ENCODE measurements at places on chromosomes 2 and 18.

DNA sequence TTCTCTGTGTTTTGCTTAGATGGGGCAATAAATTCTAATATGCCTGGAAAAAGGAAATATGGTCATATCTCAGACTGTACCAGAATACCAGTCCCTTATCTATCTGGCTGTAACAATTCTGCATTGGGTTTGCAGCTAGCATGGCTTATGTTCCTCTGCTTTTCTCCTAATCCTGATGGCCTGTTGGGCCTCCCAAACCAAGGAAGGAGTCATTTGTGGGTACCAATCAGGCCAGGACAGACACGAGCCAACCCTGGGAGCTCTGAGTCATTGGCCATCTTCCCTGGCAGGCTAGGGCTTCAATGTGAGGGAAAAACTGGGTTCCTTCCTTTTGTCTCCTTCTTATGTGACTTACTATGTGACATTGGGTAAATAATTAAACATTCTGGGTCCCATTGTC lies 12.0 kb downstream of the SMARCAL1 start:
- no peak for DNase-seq

DNA sequence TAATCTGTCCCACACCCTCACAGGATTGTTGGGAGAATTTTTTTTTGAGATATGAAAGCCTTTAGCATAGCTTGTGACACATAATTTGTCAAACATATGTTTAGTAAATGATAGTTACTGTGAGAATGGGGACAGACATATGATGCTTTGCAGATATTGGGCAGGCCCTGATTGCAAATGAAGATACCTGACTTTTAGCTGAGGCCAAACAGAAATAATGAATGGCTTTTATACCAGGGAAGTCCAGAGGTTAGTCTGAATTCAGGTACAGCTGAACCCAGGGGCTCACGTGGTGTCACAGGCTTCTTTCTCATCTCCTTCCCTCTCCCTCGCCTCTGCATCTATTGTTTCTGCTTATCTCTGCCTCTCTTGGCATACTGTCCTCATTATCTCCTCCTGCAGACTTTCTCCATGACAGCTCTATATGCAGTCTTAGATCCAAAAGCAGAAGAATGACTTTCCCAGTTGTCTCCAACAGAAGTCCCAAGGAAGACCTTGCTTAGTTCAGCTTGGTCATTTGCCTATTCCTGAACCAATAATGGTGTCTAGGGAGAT lies 4.9 kb upstream of the WNT10A start:
- no peak for DNase-seq

- no peak for DNase-seq
These were observed 9.8 kb upstream of the ERBB4 start for GRCh38 chr2:212548455-212548819.

DNA sequence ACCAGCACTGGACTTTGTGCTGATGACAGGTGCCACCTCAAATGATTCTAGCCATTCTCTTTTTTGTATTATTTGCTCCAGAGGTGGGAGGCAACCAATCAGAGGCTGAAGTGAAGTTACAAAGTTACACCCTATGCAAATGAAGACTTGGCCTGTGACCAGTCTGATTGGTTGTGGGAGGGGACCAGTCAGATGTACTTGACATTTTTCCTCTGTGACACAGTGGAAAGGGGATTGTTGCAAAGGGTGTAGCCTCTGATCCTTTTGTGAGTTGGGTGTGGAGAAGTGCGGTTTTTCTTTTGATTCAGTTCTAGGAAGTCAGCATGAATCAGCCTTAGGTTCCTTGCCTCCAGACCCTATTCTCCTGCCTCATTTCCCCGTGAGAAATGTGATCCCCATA lies 244.0 kb downstream of the ARL6IP6 start:
- DNase-seq, result no peak

DNA sequence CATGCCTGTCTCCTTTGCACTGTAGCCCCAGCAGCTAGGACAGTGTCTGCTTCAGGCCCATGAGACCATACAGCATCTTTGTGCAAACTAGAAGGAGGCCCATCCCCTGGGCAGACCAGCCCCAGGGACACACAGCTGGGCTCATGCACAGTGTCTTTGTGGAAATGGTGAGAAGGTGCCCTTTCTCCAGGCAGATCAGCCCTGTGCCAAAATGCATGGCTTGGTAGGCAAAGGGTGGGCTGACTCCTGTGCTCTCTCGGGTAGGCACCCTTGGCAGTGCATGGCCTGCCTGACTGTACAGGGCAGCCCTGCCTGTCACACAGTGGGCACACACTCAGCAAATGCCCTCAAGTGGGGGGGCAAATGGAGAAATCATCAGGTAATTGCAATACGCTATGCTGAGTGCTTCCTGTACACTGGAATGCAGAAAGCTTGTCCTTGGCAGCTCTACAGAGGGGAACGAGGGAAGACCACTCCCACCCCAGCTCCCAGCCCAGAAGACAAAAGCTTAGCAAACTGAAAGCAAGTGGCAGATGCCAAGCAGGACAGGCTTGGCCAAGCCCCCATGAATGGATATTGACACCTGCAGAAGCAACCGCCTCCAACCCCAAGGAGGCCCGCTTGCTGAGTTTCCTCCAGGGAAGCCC lies 21.6 kb downstream of the TNS1 start:
- no peak for DNase-seq

DNA sequence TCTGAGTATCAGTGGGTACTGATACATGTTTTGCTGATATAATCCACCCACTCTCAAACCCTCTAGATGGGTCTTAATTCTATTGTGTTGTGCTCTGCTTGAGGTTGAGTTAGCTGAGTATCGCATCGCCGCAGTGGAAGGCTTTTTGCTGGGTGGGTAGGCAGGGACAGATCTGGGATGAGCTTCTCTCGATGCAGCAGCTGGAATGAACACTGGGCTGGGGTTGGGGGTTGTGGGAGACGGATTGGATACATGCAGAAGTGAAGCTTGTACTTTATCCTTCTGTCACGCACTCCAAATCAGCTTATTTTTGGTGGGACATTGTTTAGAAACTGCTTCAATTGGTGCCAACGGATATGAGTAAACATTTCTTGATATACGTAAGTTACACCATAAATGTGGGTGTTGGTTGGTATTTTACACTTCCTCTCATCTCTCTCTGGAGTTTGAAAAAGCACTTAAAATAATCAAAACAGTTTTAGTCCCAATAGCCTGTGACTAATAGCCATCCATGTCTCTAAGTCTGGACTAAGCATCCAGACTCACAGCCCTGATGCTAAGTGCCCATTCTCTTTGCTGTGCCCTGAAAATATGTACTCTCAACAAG lies 107.1 kb downstream of the POLE4 start:
- DNase-seq, result no peak

- no peak for DNase-seq
These were observed 22.8 kb upstream of the KIDINS220 start for GRCh38 chr2:8860239-8860638.

- DNase-seq, result no peak
These were observed 57.2 kb downstream of the NYAP2 start for GRCh38 chr2:225456619-225457260.

- DNase-seq, result no peak
These were observed 125.9 kb downstream of the MAIP1 start for GRCh38 chr2:200081236-200081635.

DNA sequence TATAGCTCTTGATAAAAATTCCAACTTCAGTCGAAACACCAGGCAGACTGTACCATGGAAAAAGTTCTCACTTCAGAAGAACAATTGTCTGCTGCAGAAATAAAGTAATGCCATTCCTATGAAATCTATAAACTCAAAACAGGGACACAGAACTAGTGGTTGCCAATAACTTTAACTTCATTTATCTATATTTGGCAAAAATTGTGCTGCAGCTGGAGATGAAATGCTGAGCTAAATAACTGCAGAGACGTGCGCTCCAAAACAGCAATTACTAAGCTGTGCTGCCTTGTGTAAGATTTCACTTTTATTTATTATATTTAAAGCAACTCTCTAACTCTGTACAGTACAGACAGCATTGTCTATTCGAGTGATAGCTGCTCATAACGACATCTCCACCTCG lies 540.1 kb upstream of the ID2 start:
- no peak for DNase-seq

DNA sequence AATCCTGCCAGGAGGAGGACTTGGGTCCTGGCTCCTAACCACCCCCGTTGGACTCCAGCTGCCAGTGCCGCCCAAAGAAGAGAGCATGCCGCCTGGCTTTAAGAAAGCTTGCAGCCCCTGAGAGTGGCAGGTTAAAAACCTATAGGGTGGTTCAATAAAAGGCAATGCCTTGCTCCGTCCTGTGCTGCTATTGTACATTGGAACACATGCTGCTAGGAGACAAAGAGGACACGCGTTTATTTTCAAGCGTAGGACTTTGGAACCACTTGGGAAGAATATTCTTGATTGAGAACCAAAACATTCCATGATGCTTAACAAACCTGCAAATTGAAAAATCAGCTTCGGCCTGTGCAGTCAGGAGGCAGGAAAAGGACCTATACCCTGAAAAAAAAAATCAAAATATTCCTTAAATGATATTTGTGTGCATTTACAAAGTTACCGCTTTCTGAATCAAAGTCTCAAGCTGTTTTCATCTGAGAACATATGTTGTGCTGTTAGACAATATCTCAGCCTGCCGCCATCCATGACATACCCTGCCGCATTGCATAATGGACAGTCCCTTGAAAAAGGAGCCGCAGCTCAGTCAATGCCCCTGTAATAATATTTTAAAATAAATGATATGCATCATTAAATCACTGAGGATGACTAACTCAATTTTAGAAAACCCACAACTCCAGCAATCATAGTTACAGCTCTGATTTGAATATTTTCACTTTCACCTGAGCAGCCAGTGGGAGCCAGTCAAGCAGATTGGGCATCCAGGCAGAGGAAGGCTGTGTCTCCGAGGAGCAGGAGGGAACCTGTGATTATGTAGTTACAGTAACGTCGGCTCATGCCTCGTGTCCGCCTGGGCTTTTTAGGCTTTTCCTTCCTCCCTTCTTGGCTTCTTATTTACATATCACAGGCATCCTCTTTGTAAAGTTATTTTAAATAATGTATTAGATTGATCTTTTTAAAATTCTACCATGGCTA lies 805.6 kb upstream of the FANCL start:
- no peak for DNase-seq

GRCh38 chr2:232520489-232520888 lies 301 bp downstream of the PRSS56 start:
- DNase-seq, result no peak
